CD4-positive, alpha-beta T cell (primary cell): ENCODE measurements at places on chromosomes 7 and 10. TPM values are rescaled to one million over a fixed set of nuclear protein-coding genes. Genes with fewer than 3 reads are reported as not detected.

Gene TCAF1
- total RNA-seq = 7.7 TPM

Gene ASL
- 11.2 TPM for total RNA-seq

Gene MASTL
- total RNA-seq = 24.2 TPM

Gene NEBL
- total RNA-seq = 0.22 TPM

Gene GDF2
- not detected for total RNA-seq

Gene GNGT1
- total RNA-seq = not detected

DNA sequence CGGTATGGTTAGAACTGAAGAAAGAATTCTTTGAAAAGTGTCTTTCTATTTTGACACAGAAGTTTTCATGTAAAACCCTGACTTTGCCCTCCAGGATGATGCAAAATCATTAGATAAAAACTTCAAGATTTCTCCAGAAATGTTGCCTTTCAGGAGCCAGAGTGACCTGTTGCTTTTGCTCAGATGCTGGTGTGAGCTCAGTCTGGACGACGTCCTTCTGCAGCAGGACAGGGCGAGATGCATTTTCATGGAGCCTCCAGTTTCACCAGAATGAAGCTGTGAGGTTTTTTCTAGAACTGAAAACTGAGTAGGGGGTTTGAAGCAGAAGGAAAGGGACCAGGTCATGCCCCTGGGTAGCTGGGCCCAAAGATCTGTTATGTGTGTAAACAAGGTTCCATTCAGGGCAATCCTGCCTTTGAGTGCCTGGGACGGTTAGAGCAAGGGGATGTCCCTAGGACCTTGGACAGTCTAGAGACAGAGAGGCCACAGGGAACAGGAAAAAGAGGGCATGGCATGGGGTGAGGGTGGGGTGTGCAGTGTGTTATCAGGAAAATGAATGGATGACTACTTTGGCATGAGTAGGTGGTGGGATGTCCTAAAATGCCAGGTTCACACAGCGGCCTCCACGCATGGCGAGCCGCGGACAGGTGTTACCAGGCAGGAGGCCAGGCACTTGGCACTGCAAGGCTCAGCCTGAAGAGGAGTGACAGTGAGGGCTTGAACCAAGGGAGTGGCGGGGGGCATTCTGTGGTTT, 356.3 kb downstream of the CXCL12 start:
- no peak for DNase-seq

GRCh38 chr7:157462419-157462771, 125.6 kb downstream of the DNAJB6 start:
- DNase-seq = no peak

DNA sequence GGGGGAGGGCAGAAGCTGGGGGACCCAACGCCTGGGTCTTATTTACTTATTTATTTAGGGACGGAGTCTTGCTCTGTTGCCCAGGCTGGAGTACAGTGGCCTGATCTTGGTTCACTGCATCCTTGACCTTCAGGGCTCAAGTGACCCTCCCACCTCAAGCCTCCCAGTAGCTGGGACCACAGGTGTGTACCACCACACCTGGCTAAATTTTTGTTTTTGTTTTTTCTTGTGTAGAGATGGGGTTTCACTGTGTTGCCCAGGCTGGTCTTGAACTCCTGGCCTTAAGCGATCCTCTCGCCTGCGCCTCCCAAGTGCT, 1.7 kb upstream of the MOGAT3 start:
- no peak for DNase-seq

DNA sequence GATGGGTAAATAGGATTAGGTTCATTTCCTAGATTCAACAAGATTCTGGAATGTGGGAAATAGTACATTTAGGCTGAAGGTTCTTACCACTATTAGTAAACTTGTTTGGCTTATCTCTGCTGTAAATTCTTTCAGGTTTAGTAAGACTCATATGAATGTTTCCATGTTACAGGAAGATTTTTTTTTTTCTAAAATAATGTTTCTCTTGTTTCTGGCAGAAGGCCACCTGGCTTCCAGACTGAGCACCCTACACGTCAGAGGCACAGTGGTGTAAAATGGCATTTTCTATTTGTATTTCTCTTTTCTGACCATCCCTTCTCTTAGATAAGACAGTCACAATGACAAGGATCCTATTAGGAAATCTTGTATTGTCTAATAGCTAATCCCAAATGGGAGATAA, 22.7 kb upstream of the AASS start:
- DNase-seq = no peak

GRCh38 chr7:142827951-142828500, 26.9 kb upstream of the EPHB6 start:
- no peak for DNase-seq

GRCh38 chr7:6093375-6093774, 62.2 kb downstream of the ANKRD61 start:
- DNase-seq = no peak

DNA sequence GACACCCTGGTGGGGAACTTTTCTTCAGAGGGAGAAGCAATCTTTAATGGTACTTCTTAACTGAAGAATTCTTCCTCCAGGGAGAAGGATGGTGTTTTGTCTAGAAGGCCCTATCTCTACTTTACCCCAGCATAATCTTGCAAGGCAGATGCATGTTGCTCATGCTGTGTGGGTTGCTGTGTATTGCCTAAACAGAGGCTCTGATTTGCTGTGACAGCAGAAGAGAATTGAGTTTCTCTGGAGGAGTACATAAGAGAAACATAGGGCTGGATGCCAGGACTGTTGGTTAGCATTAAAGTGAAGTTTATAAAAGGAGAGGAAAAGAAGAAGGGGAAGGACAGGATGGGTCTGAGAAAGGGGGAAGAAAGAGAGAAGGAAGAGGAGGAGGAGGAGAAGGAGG, 248.1 kb upstream of the HPS1 start:
- no peak for DNase-seq

GRCh38 chr10:71643904-71644303, 75.7 kb downstream of the C10orf105 start:
- DNase-seq = no peak

GRCh38 chr10:71801361-71801760, 28.0 kb upstream of the VSIR start:
- no peak for DNase-seq
